ENCODE measurements at places on chromosomes 12 and 14. TPM values are rescaled to one million over a fixed set of nuclear protein-coding genes. Genes with fewer than 3 reads are reported as not detected.

DNA sequence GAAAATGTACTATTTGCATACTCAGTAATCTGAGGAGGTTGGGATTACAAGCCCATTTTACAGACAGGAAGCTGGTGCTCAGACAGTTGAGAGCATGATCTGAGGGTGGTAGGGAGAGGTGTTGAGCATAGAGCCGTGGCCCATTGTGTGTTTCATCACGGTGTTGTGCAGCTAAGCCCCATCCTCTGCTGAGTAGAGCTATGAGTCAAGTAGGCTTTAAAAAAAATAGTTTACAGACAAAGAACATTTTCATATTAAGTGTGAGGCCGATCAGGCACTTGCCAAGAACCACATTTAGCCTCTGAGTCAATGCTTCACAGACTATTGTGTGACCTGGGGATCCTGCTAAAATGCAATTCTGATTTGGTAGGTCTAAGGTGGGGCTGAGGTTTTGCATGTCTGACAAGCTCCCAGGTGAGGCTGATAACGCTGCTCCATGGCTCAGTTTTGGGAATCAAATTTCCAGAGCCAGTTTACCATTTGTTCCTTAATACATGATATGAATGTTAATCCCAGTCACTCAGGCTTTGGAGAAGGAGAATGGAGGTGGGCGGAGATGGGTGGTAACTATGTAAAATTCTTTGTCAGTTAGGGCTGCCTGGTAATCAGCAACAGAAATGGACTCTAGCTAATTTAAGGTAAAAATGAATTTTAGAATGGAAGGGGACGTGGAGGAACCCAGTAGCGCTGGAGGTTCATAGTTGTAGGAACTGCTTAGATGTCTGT is 22.2 kb downstream of the ZNF664 start:
- peak; percentile 92 for ATAC-seq

- ATAC-seq: peak; percentile 84
Measured at GRCh38 chr14:90624227-90624626, 192.0 kb downstream of the TTC7B start.

- ATAC-seq: no peak
Measured at GRCh38 chr12:22971247-22971646, 346.3 kb downstream of the ETNK1 start.

DNA sequence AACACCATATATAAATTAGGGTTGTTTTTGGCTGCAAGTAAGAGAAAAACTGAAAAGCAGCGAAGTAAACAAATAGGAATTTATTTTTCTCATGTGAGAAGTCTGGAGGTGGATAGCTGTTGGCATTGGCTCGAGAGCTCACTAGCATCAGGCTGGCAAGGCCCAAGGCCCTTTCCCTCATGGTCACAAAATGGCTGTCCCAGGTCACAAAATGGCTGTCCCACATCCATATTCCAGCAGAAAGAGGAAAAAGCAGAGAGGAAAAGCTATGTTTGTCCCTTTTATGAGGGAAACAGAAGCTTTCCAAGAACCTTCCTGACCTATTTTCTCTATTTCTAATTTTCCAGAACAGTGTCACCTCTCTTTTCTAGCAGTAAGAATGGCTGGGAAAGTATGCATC is 7.5 kb downstream of the CCDC60 start:
- no peak for ATAC-seq

GRCh38 chr12:45435945-45436710 is 220.2 kb downstream of the ANO6 start:
- peak; percentile 52 for ATAC-seq

GRCh38 chr14:68633131-68633991 is 159.5 kb downstream of the ZFP36L1 start:
- ATAC-seq: peak; percentile 34

DNA sequence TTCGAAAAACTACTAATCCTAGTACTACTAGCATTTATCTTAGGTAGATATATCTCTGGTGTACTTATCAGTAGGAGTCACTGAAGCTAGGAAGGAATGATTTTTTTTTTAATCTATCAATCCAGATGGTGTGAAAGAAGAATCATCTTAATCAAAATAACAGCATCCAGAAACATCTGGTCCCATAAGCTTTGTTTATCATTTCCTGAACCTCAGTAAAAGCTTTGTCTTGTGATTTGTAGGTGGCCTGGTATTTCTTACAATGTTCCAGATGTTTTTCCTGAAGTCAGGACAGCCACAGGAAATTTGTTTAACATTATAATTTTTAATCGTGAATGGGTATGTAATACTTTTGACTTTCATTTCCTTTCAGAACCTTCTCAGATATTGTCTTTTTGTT is 28.0 kb upstream of the LUM start:
- ATAC-seq: no peak

GRCh38 chr12:113867258-113867657 is 98.9 kb downstream of the RBM19 start:
- ATAC-seq: no peak

DNA sequence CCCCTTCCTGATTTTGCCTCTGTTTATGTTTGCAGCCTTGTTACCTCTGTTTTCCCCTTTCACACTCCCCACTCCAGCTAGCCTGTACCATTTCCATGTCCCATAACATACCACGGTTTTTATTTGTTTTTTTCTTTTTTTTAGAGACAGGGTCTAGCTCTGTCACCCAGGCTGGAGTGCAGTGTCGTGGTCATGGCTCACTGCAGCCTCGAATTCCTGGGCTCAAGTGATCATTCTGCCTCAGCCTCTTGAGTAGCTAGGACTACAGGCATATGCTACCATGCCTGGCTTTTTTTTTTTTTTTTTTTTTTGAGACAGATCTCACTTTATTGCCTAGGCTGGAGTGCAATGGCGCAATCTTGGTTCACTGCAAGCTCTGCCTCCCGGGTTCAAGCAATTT is 18.4 kb upstream of the SAMD4A start:
- ATAC-seq: no peak

DNA sequence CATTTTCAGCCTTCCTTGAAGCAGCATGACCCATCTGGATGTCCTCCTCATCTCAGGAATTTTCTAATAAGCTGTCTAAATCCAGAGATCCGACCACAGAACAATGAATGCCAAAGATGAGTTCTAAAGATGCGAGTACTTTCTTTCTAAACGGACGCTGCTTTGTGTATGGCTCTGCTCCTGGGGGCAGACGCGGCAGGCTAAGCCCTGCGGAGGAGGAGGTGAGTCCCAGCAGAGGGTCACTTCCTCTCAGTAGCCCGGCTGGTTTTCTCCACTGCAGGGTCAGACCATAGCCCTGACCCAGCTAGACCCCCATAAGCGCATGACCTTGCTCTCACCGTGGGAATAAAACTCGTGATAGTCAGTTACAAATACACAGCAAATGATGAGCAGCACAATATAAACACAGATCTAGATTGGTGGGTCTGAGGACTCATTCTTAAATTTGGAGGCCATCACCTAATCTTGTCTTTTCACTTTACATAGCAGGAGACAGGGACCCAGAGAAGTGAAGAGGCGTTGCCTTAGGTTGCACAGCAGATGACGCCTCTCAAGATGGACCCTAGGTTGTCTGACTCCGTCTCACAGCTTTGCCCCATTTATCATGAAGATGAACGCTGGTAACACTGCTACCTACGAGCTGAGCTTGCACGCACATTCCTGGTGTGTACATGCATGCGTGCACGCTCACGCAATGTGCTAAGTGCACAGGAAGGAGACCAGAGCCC is 16.6 kb downstream of the SSH1 start:
- ATAC-seq: no peak

GRCh38 chr14:92409043-92409442 is 86.1 kb downstream of the SLC24A4 start:
- ATAC-seq: no peak

Gene CLEC2D
- total RNA-seq: 3.7 TPM

Gene CISTR
- not detected for total RNA-seq

Gene IL22
- 0.44 TPM for total RNA-seq

Gene JAG2
- total RNA-seq: 18.9 TPM

Gene OR4E2
- total RNA-seq: not detected

Gene MAGOHB
- total RNA-seq: 16.7 TPM

Gene NRIP2
- 0.08 TPM for total RNA-seq

Gene OR10G3
- total RNA-seq: not detected
